NCI-H1436 (cell line): ENCODE measurements at places on chromosomes 4 and X.

DNA sequence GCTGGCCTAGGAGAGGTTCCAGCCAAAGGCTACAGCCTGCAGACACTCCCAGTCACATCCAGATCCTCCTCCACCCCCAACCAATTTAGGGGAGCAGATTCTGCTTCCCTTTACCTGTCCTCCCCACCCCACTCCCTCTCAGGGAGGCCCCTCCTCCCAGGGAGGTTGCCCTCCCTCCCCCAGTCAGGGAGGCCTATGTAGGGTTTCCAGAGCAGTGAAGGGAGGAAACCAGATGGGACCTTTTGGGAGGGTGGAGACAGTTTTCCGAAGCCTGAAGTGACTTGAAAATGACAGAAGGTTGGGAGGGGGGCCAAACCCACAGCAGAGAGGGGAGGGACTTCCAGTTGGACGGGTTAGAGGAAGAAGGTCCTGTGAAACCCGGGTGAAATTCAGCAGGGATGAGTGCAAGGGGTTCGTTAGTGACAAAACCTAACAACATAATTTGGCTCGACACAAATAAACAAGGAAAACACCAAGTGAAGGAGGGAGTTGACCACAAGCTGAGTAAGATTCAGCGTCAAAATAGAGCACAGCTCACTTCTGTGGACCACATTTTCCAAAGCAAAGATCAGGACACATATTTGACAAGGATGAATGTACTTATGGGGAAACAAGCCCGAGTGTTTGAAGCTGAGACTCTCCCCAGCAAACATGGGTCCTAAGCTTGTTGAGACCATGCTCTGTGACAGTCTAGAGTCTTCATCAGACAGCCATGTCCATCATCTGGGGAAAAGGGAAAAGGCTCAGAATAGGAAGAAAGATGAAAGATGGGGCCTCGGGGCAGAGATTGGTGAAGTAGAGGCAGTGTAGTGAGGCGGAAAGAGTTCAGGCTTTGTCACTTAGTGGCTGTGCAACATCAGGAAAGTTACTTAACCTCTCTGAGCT lies 46.4 kb downstream of the PRPS1 start:
- DNase-seq, result no peak

- DNase-seq, result no peak
These were observed 93.8 kb downstream of the SLC10A6 start for GRCh38 chr4:86755388-86755787.

DNA sequence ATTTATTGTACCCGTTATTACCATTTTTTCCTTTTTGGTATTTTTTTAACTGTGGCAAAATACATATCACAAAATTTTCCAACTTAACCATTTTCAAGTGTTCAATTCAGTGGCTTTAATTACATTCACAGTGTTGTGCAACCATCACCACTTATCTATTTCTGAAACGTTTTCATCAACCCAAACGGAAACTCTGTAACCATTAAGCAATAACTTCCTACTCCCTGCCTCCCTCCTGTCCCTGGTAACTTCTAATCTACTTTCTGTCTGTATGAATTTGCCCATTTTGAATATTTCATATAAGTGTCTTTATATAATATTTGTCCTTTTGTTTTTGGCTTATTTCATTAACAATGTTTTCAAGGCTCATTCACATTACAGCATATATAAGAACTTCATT lies 57.4 kb upstream of the MSN start:
- no peak for DNase-seq

GRCh38 chr4:39569209-39569608 lies 42.0 kb upstream of the UGDH start:
- DNase-seq, result no peak

DNA sequence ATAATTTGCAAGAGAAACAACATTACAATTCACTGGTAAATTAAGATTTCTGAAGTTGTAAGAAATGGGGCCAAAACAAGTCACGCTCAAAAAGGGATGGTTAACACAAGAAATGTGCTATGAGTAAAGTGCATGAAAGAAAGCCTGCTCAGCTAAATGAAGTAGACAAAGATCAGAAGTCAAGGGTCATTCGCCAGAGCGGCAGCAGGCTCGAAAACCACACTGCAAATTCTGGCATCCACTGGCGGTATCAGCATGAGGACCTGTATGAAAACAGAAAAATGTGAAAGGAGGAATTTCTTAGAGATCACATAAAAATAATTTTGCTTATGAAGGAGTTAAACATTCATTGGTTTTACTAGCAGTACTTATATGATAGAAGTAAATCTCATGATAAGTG lies 49.6 kb downstream of the FBXL5 start:
- DNase-seq, result no peak

DNA sequence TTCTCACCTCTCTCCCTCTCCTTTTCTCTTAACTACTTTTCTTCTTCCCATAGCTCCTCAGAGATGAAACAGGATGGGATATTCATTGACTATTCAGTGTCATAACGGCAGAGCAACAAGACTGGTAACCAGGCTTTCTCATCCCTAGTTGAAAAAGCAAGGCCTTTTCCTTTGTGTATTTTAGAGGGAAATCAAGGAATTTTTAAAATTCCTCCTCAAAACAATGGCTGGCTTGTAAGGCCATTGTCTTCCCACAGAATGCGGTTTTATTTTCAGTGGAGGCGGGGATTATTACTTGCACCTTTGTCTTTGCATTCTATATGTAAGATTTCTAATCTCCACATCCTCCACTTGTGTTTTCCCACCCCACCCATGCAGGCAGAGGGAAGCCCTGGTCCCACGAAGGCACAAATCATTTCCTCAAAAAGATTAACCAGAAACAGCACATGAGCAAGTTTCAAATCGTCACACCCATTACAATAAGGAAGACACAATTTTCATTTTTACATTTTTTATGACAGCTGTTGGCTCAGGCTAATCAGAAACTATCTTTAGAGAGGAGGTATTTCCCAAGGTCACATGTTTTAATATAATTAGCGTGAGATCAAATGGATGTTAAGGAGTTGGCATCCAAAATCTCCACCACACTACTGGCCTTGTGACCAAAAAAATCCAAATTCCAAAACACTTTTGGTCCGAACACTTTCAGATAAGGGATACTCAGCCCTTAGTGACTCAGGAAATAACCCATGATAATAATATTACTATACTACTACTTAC lies 53.0 kb upstream of the KDR start:
- no peak for DNase-seq

DNA sequence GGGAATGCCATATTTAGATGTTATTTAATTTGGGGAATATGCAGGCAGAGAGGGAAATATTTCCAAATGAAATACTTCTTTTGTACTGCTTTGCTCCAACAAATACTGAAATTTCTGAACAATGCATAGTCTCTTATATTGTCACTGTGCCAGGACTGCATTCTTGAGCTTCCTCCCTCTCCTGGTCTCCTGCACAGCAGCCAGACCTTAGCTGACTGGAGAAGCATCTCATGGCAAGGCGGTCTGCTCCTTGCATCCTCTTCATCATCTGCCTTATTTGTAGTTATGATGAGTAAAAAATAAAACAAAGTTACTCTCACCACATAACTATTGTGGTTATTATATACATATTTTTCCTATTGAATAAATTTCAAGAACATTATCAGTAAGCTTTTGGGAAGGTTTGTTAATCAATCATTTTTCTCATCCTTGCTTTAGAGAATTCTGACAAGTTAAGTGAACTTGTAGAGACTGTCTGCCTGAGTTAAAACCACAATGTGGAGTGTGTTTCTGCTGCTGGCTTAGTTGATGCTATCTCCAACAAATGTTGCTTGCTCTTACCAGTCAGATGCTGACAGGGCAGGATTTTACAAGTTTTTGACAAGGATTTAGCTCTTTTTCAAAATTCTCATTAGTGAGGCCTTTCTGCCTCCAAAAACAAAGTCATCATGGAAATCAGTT lies 153.6 kb downstream of the SOWAHB start:
- DNase-seq, result no peak
